ENCODE measurements at places on chromosomes 5 and 9. TPM values are rescaled to one million over a fixed set of nuclear protein-coding genes. Genes with fewer than 3 reads are reported as not detected.

GRCh38 chr5:145347026-145347616, 488.0 kb downstream of the PRELID2 start:
- no peak for DNase-seq

GRCh38 chr9:33443047-33443446, 4.3 kb downstream of the AQP3 start:
- DNase-seq, result peak; percentile 23

GRCh38 chr5:67283988-67284487, 87.4 kb upstream of the CD180 start:
- no peak for DNase-seq

DNA sequence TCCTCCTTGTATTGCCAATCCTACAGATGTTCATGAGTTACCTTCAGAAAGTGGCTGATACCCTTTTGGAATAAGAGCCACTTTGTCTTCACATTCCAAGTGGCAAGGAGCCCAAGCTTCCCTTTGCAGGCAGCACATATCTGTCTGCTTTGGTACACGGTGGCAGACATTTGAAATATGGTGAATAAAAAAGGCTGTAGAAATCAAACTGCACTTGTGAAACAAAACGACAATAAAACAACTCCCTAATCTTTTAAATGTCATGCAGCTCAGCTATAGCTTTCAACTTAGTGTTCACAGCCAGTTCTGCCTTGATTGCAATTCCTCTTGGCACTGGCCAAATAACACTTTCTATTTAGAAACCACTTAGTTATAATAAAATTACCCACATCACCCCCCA, 35.0 kb upstream of the DMAC1 start:
- no peak for DNase-seq

- no peak for DNase-seq
These were observed 63.1 kb downstream of the TRPM6 start for GRCh38 chr9:74824654-74825053.

GRCh38 chr5:102411-103043, 10.6 kb downstream of the PLEKHG4B start:
- DNase-seq, result no peak

DNA sequence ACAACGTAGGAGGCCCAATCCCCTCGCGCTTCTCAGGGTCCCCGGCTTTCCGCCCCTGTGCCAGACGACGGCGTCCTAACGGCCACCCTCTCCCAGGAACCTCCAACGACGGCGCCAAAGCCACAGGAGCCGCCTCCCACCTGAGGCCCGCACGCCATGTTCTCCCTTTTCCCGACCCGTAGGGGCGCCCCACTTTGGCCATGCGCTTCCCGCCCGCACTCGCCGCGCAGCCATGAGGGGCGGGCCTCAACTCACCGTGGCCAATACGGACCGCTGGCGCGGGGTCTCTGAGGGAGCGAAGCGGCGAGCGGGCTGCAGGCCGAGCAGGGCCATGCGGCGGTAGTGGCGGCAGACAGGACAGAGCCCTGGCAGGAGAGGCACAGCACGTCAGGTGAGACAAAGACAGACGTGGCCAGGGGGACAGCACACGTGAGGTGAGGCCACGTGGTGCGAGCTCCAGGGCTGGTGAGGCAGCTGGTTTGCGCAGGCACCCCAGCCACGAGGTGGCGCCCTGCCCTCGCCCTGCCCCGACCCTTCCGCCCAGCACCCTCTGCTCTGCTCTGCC, 1005.5 kb upstream of the PTPRD start:
- DNase-seq, result no peak

DNA sequence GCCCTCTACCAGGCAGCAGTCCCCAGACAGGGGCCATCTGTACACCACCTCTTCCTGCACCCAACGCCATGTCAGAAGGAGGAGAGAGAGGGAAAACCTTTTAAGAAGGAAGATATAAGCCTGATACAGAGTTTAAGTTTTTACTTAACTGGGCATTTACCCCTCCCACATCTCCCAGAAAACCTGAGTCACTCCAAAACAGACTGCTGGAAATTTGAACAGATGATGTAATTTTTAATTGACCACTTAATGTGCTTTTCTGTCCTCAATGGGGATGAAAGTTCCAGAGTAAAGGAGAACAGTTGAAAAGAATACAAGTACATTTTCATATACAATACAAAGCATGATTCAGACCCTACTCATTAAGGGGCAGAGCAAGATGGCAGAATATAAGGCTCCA, 63.9 kb downstream of the TTC39B start:
- DNase-seq, result no peak

DNA sequence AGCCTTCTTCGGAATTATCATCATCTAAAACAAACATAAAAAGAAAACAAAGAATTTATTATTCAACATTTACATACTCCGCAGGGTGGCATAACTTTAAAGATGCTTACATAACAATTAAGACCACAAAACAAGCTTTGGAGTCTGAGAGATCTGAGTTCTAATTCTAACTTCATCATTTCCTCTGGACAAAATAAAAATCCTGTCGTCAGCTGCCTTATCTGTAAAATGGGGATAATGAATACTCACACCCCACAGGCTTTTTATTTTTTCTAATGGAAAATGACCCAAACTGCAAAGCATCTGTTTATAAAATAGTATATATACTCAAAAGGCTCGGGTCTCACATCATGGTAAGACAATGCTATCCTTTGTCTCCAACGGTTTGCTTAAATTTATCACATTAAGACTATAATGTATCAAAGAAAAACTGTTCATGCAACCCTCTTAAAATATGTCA, 4.3 kb downstream of the ARRDC3 start:
- no peak for DNase-seq

TNFSF15 gene
- 0.42 TPM for total RNA-seq

GRCh38 chr9:137462396-137462985, 3.4 kb upstream of the NSMF start:
- no peak for DNase-seq

PFN3 gene
- total RNA-seq, result not detected

ASPN gene
- total RNA-seq, result not detected

DNA sequence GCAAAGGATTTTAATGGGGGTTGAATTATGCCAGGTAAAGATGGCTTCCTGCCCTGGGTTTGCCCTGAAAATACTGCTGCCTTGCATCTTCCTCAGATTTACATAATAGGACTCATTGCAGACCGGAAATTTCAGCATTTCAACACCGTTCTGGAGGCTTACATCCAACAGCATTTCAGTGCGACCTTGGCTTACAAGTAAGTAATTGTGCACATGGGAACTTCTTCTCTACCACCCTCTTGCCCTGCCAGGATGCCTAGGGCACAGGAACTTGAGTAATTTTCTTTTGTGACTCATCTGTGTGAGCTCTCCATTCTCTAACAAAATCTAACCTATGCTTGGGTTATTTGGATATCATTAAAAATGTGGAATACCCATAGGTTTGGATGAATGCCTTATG, 80.2 kb downstream of the DOCK2 start:
- DNase-seq, result peak; percentile 88
